Stimulated activated naive B cell treated with anti-CD40 and anti-IgM and Interleukin-4, amounts not matched to agents 10 μg/mL and 1 μg/mL and 100 μg/mL, for 72 hours (primary cell): ENCODE measurements at places on chromosomes 1 and 21.

GRCh38 chr1:48536477-48536876 is 64.5 kb upstream of the SPATA6 start:
- DNase-seq, result no peak

GRCh38 chr21:36661511-36662309 is 37.2 kb upstream of the SIM2 start:
- DNase-seq, result no peak

- no peak for DNase-seq
Measured at GRCh38 chr1:177786176-177786745, 183.6 kb downstream of the SEC16B start.

DNA sequence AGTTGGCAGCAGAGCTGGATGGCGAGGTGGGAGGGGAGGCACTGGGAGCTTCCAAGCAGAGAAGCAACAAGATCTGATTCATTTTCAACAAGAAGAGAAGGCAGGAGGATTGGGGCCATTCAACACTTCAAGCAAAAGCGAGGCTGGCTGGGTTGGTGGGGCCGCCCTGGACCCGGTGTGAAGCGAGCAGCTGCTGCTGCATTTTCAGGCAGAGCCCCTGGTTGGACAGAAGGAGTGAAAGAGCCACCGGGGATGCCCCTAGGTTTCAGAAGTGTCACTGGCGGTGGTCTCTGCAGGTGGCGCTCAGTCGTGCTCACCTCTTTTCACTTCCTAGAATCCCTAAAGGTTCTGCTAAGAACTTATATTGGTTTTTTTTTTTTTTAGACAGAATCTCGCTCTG is 18.0 kb downstream of the SLC2A7 start:
- peak; percentile 66 for DNase-seq

DNA sequence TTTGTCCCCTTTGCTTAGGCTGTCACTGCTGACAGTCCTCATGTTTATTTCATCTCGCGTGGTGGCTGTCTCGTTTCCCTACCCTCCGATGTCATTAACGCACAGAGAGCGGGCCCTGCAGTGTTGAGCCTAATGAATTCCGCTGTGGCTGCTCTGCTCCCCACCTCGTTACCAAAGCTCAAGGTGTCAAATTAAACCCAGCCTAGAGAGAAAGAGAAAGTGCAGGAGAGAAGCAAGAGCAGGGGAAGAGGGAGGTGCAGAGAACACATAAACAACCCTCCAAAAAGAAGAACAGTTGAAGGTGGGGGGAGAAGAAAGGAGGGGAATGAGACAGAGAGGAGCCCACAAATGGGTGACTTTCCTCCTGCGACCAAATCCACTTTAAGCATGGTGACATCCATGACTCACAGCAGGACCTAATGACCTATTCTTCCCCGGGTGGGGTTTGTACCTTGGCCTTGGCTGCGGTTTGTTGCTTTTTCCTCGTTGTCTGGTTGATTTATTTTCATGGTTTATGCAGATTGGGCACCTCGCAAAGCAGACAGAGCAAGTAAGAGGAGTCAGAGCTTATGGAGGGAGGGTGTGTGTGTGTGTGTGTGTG is 92.5 kb downstream of the PBX1 start:
- no peak for DNase-seq

DNA sequence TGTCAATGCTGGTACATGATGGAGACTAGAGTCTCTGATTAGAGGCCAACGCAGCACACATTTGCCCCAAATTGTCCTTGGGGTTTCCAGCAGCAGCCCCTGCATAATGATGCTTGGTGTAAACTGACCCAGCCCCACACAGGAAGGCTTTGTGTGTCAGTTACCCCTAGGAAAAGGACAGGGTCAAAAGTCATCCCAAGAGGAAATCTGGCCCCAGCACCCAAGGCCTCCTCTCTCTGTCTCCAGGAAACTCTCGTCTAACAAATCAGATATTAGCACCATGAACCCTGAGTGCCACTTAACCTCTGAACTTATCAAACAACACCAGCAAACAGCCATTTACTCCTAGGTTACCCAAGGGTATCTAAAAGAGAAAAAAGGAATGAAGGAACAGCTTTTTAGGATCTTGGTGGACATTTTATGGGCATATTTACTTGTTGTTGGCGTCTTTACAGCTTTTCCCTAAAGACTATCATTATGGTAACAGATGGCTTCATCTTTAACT is 84.5 kb downstream of the PSMG1 start:
- DNase-seq, result no peak

DNA sequence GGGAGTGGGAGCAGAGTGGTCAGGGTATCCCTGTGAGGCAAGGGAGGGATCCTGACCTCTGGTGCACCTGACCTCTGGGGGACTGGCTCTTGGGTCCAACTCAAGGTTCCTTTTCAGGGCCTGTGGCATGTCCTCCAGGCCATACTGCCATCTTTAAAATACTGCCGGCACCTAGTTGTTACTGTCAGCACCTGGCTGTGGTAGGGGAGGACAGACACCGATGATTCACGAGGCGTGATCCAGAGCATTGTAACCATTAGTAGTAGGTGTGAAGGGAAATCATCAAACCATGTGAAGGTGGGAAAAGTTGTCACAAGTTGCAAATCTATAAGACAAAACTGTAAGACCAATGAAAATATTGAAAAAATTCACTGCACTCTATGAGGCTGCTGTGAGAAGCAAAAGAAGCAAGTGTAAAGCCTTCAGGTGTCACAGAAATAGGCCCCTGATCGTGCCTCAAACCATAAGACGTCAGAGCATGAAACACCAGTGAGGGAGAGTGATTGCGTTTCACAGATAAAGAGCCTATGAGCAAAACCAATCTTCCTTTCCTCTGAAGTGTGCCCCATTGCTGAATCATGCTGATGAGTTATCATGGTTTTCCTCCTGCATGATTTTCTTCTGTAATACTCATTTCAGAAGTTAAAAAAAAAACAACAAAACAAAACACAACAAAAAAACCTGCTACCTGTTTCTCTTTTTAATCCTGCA is 55.3 kb downstream of the CDC7 start:
- no peak for DNase-seq
